Stimulated activated CD8-positive, alpha-beta memory T cell treated with anti-CD3 and anti-CD28 coated beads, Interleukin-4, amount 100 ng/mL, for 4 hours (primary cell): ENCODE measurements at places on chromosomes 5 and 9.

GRCh38 chr5:32709750-32710549, 1.2 kb upstream of the NPR3 start:
- DNase-seq, result no peak

- no peak for DNase-seq
Measured at GRCh38 chr9:80144856-80145255, 573.1 kb downstream of the TLE4 start.

DNA sequence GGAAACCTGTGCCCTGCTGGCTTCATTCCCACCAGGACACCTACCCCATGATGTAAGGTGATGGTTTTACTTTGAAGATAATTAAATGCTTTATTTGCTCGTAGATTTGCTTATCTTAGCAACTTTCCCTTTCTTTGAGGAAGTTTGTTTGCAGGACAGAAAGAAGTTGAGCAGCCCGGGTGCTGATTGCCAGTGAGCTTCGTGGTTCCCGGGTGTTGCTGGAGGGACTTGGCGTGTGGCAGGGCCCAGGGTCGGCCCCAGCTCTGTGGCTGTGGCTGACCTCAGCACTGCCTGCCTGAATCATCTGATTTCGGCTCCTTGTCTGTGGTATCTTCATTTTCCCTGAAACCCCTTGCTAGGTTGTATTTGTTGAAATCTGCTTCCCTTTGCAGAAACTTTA, 8.7 kb downstream of the POMT1 start:
- DNase-seq, result no peak

DNA sequence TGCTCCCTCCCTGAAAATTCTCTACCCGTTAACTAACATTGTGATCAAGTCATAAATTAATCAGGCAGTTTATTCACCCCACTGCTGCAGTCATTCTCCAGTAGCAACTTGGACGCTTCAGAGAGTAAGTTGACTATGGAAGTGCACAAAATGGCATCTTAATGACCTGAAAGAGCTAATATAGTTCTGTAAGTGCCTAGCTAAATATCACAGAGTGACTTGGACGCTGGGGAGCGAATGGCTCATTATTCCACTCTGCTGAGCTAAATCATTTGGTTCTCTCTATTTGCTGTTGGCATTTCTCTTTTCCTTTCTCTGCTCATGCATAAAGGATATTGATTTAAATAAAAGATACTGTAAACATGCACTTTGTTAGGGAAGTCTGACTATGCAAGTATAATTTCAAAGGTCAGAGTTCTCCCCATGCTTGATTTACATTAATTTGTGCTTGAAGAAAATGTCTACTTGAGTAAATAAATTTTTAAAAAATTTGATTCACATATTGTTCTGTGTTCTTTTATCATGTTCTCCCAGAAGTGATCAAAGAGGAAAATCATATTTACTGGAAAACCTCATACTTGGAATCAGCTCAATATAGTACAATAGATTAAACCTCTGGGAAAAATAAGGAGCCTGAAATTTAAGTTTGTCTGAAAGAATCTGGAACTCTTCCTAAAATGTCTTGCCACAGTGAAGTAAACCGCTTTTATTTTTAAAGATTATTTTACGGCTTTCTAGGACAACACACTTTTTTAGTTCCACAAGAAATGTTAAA, 169.5 kb upstream of the HAPLN1 start:
- DNase-seq, result no peak

DNA sequence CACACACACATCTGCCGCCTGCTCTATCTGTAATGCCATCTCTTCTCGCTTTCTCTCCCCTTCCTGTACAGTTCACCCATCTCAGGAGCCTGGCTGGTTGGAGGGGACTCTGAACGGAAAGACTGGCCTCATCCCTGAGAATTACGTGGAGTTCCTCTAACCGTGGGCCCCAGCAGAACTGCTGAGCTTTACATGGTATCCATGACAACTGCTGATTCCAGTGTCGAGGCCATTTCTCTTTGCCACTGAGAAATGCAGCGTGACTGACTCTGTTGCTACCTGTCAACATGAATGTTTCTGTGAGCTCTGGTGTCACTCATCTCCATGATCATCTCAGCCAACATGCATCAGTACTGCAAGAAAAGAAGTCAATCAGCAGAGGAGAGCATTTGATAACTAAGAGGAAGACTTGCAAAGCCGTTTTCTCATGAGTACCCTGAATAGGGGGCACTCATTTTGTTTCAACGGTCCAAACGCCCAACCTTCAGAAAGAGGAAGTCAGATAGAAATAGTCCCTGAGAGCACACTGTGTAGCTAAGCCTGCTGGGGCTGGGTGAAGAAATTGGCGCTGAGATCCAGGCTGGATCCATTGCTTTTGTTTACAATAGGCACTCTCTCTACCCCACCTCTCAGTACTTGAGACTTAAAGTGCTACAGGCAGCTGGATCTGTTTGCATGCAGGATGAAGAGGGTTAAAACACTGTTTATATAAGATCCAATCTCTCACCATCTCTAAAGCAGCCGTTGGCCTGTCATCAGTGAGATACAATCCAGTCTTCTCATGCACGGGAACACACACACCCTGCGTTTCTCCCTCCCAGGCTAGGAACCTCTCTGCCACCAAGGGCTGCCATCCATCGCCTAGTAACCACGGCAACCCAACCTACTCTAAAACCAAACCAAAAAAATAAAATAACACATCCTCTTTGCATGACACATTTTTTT, 180.9 kb downstream of the NR3C1 start:
- no peak for DNase-seq

GRCh38 chr9:39588500-39589137, 233.2 kb downstream of the SPATA31A1 start:
- no peak for DNase-seq

GRCh38 chr5:142837081-142837725, 67.0 kb downstream of the ARHGAP26 start:
- DNase-seq, result no peak

DNA sequence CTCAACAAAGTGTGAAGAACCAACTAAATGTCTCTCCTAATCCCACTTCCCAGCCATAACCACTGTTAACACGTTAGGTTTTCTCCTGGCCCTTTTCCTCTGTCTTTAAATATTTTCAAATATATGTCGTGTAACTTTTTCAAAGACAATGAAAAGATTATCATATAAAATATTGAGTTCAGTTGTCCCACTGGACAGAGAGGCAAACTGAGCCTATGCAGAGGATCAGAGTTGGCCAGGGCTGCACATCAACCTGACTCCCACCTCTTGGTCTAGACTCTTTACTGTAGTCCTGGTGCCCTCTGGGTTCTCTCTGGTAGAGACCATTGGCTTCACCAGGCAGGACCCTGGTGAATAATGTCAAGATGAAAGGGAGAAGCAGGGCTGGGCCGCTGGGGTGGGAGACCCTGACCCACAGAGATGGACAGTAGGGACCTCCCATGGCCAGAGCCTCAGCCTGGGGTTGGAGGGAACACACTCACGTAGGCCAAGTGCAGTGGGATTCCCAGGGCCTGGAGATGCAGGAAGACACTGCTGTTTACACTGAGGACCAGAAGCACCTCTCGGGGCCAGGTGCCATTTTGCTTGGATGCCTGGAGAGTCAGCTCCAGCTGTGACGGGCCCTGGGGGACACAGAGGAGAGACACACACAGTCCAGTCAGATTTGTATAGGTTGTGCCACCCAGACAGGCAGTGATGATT, 25.1 kb downstream of the ENG start:
- DNase-seq, result no peak

- no peak for DNase-seq
Measured at GRCh38 chr9:14618836-14619420, 74.3 kb downstream of the ZDHHC21 start.

GRCh38 chr5:127015716-127016115, 14.6 kb downstream of the MARCHF3 start:
- no peak for DNase-seq

DNA sequence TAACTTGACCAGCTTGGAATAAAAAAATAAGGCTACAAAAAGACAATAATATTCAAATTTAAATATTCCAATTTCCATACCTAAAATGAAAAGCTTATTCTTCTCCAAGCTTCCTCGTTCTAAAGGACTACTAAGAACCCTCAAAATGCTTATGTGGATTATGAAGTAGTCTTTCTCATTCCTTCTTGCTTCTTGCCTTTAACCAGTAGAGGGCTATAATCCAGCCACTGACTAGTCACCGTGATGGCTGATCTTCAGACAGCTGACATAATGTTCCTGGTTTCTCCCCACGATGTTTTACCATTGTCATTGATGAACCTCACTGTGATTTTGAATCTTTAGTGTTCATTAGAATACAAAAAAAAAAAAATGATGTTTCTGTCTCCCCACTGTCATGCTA, 515.3 kb downstream of the TLE1 start:
- DNase-seq, result no peak

DNA sequence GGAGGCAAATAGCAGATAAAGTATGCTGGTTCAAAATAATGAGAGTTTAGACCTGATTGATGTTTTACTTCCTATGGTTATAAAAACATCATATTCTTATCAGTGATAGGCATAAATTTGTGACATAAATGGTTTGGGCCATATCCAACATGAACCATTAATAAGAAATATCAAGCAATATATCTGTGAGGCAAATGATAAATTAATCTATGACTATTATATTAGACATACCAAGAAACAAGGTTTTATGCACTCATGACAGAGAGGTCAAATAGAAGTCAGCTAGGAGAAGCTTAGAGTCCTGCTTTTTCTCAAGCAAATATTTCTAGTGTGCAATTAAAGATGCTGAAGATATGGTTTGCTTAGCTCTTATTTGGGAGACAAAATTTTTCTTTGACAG, 10.4 kb downstream of the SMIM3 start:
- no peak for DNase-seq

- DNase-seq, result no peak
Measured at GRCh38 chr5:34544403-34544802, 111.7 kb upstream of the RAI14 start.
